ENCODE measurements at places on chromosomes 13 and 19.

DNA sequence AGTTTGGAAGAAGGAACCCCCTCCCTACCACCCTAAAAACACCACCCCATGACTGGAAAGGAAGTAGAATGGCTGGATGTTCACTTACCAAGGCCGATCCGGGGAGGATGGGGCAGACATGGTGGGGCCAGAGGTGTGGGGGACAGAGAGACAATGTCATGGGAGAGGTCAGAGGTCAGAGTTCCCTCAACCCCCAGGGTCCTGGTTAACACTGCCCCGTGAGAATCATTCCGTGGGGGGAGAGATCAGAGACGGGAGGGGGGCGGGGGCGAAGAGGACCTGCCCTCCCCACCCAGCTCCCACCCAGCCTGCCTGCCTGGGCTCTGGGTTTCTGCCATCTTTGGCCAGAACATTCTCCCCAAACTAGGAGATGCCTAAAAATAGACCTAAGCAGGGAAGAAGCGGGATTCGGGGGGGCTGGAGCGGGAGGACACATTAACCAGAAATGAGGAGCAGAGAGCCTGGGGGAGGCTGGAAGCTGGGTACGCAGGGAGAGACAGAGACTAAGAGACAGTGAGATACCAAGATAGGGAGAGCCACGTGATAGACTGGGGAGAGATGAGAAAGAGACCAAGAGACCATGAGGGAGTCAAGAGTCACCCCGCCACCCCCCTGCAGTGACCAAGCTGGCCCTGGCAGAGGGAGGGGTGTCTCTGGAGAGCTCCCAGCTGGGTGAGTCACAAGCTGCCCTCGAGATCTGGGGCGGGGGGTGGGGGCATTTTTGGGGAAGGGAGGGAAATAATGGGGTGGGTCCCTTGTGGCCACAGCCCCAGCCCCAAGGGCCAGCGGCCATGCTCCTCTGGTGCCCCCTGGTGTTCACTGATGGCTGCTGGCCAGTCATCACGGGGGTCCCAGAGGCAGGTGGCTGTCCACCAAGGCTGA lies 6.1 kb upstream of the KANK2 start:
- DNase-seq: no peak

DNA sequence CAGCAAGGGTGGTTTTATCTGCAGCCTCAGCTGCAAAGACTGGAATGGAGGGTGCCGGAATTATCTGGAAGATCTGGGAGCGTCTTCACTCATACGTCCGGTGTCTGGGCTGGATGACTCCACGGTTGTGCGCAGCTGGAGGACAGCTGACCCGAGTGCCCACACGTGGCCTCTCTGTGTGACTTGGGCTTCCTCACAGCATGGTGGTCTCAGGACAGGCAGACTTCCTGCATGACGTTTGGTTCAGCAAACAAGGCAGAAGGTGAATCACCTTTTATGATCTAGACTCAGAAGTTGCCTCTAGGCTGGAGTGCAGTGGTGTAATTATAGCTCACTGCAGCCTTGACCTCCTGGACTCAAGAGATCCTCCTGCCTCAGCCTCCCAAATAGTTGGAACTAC lies 33.2 kb downstream of the CACNG6 start:
- DNase-seq: no peak

DNA sequence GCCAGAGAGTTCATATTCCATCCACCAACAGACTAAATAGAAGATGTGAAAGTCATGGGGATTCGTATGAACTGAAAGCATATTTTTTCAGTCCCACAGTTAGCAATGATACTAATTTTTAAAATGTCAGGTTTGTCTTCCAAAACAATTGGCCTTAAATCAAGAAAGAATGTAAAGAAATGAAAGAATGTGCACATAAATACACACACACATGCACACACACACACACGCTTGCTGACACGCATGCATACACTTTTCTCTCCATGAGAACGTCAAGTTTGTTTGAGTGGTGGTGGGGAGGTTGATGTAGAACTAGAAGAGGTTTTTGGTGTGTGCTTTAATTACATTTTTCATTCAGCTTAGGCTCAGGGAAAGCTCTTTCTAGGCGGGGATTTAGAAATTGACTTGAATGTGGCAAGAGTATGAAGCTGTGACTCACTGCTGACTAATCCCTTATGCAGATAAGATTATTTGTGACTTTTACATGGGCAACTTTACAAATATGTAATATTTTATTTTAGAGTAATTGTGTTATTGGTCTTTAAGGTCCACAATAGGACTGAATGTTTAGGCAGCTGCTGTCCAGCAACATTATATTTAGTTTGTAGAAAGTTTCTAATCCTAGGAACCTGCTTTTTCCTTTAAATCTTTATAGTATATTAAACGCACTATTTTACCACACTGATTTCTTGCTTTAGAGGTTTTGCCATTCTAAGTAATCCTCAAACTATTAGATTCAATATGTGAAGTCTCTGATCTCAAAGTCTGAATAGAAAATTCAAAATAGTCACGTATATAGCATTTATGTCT lies 18.8 kb downstream of the FLT1 start:
- DNase-seq: no peak

- no peak for DNase-seq
Observed at GRCh38 chr13:33379608-33380007, 94.1 kb upstream of the STARD13 start.

DNA sequence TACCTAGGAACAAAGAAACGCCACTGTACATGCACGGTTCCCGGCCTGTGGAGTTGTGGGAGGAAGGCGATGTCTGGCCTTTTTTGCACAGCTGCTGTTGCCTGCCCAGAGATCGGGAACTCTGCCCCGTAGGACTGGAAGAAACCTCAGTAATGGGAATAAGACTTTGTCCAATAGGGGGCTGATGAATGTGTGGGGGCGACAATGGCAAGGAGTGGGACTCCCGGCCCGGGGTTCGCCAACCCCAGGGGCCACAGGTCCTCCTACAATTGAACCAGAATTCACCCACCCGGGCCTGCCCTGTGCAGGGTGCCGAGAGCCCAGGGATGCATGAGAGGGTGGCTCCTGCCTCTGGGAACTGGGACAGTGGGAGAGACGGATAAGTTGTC lies 2.0 kb upstream of the CEBPA start:
- DNase-seq: no peak

- DNase-seq: no peak
Observed at GRCh38 chr19:41442473-41443355, at the start of gene ERICH4. ERICH4 (plus strand) TSS chr19:41443156; CDS start chr19:41443170, 14 bp downstream.

GRCh38 chr13:94228763-94229162 lies 250.7 kb downstream of the DCT start:
- no peak for DNase-seq

GRCh38 chr19:41478875-41479756 lies 36.2 kb downstream of the ERICH4 start:
- no peak for DNase-seq

DNA sequence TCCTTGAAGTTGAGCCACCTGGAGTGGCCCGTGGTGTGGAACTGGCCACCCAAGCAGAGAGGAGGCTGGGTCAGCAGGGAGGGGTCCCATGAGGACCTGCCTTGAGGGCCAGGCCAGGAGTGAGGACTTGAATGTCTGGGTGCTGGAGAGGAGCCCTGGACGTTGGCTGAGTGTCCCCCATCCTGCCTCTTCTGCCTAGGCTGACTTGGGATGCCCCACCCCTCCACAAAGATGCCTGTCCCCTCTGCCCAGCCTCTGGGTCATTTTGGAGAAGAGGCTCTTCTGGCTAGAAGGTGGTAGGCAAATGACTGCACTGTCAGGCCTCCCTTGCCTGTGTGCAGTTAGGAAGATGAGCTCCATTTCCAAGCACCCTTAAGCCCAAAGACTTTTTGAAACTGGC lies 1.7 kb downstream of the SSBP4 start:
- DNase-seq: no peak

- DNase-seq: no peak
Observed at GRCh38 chr13:39369161-39369890, 233.7 kb downstream of the LHFPL6 start.

DNA sequence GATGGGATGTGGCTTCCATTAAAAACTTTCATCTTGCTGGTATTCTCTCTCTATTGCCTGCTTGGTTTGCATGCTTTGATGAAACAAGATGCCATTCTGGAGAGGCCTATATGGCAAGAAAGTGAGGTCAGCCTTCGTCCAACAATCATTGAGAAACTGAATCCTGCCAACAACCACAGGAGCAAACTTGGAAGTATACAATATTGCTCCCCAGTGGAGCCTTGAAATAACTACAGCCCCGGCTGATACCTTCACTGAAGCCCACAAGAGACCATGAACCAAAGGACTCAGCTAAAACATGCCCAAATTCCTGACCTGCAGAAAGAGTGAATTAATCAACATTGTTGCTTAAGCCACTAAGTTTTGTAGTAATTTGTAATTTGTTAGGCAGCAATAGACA lies 82.5 kb upstream of the FGF14 start:
- DNase-seq: no peak

DNA sequence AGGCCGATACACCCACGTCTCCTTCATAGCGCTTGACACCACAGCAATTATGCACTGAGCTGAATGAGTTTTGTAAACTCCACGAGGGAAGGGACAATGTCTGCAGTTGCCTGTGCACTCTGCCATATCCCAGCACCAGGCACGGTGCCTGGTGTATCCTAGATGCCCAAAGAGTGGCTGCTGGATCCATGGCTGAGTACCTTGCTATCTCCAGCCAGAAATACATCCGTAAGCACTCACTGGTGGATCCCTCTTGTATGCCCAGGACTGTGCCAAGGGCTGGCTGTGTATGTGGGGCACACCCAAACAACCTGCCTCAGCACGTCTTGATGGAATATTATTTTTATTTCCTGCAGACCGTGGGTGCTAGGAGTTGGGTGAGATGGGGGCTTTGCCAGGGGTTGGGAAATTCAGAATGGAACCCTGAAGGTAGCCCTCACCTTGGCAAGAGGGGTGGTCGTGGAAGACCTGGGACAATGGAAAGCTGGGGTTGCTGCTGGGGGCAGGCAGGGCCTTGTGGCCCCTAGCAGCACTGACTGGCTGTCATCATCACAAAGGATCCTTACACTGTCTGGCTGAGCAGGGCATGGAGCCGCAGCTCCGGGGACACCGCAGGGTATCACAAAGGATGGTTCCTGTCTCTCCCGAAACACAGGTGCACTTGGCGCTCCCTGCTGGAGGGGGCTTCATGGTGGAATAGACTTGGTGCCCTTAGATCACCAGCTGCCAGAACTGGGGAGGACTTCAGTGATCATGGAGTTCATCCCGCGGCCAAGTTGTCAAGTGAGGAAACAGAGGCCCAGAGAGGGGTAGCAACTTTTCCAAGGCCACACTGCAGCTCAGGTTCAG lies 131.3 kb downstream of the URI1 start:
- no peak for DNase-seq

DNA sequence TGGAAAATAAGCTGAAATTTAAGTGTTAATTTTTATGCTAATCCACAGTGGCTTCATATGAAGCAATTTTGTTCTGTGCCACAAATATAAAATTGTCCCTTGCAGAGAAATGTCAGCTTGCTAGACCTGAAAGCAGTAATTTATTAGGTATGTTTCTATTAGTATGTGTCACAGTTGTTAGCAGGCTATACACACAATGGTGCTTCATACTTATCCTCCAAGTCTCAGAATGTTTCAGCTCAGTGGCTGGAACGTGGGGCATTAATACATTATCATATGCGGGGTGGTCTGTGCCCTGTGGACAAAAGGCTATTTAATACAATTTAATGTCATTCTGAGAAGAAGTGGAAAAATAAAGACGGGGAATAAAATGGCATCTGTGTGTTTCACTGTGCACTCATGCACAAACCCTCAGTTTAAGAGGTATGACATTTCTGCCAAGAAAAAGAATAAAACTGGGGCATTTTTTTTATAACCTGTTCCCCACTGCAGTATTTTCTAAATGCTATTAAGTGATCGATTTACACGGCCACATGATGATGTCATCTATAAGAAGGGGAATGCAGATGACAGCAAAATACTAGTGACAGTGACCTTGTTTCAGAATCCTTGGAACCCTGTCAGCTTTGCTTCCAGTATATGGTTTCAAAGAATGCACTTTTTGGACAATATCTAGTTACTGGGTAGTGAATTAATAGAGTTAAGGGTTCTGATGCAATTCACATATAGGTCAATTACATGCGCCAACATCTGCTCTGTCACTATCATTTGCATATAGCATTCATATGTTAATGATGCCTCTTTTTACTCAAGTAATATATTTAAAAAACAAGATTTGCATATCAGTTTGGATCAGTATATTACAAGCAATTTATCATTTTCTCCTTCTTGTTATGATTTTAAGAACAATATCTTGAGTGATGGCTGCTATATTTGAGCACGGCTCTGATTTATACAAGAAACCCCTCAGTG lies 21.2 kb upstream of the ZNF536 start:
- no peak for DNase-seq

- DNase-seq: no peak
Observed at GRCh38 chr13:37175996-37176395, 70.5 kb upstream of the CSNK1A1L start.

GRCh38 chr13:25901460-25902376 lies 150.1 kb downstream of the SHISA2 start:
- DNase-seq: no peak
